ENCODE measurements at places on chromosomes 4 and X. TPM values are rescaled to one million over a fixed set of nuclear protein-coding genes. Genes with fewer than 3 reads are reported as not detected.

Gene F8A3
- 5.8 TPM for total RNA-seq

Gene ELF2
- total RNA-seq: 62.0 TPM

Gene ARSD
- total RNA-seq: not detected

Gene KLHL13
- not detected for total RNA-seq

Gene FAM47A
- not detected for total RNA-seq

Gene NPY5R
- total RNA-seq: not detected

Gene ASB5
- total RNA-seq: not detected

DNA sequence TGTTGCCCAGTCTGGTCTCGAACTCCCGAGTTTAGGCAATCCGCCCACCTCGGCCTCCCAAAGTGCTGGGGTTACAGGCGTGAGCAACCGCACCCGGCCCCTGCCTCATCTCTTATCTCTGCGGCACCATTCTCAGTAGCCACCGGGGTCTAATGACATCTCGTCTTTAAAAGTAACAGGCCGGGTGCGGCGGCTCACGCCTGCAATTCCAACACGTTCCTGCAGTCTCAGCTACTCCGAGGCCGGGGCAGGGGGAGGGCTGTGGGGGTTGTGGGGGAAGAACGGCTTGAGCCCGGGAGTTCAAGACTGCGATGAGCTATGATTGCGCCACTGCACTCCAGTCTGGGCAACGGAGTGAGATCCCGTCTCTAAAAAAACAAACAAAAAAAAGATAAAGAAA, 28.8 kb downstream of the ING2 start:
- DNase-seq: no peak

- DNase-seq: no peak
These were observed 55.5 kb downstream of the SCML1 start for GRCh38 chrX:17792826-17793225.

GRCh38 chr4:1565598-1566295, 118.4 kb downstream of the FAM53A start:
- DNase-seq: no peak

GRCh38 chr4:186676531-186677161, 47.0 kb downstream of the FAT1 start:
- no peak for DNase-seq

DNA sequence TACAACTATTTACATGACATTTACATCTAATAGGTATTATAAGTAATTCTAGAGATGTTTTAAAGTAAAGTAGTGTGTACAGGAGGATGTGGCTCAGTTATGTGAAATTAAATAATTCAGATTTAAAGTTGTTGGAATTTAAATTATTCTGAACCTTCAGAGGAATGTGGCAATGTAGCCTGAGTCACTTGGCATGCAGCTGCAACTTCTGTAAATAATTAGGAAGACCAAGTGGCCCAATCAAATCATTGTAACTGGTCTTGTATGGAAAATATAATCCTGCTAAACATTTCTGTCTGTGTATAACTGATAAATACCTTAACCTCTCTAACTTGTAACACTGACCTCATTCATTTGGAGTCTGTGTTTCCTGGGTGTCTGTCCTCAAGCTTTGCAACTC, 828.9 kb downstream of the GLUD2 start:
- DNase-seq: no peak

- no peak for DNase-seq
These were observed 7.7 kb upstream of the GABRE start for GRCh38 chrX:151982222-151982621.

Data from OCI-LY7 (cell line).